HT1080 (cell line): ENCODE measurements at places on chromosomes 1 and 21. TPM values are rescaled to one million over a fixed set of nuclear protein-coding genes. Genes with fewer than 3 reads are reported as not detected.

The LCE1B gene
- total RNA-seq = not detected in 2 replicates

The TRIM17 gene
- total RNA-seq = not detected in 2 replicates

- DNase-seq = no peak
Measured at GRCh38 chr21:38852278-38852677, 46.5 kb downstream of the ETS2 start.

The EIF4G3 gene
- total RNA-seq = 29.7 and 32.3 TPM in 2 replicates

GRCh38 chr1:19315378-19316198 lies 3.5 kb downstream of the SLC66A1 start:
- peak; percentile 77 for DNase-seq

The LRRN2 gene
- total RNA-seq = 0.06 and 0.07 TPM in 2 replicates

The C1orf226 gene
- 0.84 and 1.3 TPM in 2 replicates for total RNA-seq

DNA sequence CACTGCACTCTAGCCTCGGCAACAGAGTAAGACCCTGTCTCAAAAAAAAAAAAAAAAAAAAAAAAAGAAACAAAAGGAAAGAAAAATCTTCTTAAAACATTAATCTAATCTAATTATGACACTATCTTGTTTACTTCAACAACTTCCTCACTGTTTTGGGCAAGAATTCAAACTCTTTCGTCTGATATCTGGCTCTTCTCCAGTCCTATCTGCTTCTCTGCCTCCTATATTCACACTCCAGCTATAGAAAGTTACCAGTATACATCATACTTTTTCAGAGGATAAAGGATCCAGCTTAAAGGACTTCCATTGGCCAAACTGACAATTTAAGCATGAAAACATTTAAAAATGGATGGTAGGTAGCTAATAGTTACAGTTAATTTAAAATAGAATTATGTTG lies 47.3 kb downstream of the EIF2B3 start:
- DNase-seq = no peak

- DNase-seq = no peak
Measured at GRCh38 chr21:46111857-46112724, 14.2 kb downstream of the COL6A2 start.

GRCh38 chr1:47441450-47442106 lies 3.7 kb downstream of the FOXD2 start:
- no peak for DNase-seq
